ENCODE measurements at places on chromosomes 5 and 9.
A peak's percentile ranks its signal among the peaks of the same experiment; 100 is the strongest.

DNA sequence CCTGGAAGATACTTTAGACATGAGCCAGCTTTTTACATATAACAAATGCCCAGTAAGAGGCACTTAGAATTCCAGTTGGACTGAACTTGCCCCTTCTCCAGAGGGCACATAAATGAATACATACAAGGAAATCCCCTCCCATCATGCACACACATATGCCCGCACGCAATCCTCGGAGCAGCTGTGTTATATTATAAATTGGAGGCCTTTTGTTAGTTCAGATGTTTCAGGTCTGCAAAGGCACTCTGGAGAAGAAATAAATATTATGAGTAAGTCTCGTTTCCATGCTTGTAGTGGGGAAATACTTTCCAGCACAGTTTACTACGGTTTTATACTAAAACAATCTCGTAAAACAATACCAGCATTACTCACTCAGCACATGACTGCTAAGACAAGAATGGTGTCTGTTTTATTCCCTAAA lies 17.6 kb upstream of the MUSK start:
- peaks cover 85% of the 10 kb centered on the region for H3K27me3 ChIP-seq
- no peaks in the 10 kb centered on the region for H3K4me1 ChIP-seq
- no peak overlapping the region for H3K27ac ChIP-seq
- DNase-seq: peak; percentile 79
- H3K36me3 ChIP-seq: no peaks in the 10 kb centered on the region
- no peak overlapping the region for H3K4me3 ChIP-seq

GRCh38 chr5:32147236-32147635 lies 26.9 kb downstream of the GOLPH3 start:
- H3K27ac ChIP-seq: peak overlapping the region; percentile 18
- peaks cover 45% of the 10 kb centered on the region for H3K4me1 ChIP-seq
- no peaks in the 10 kb centered on the region for H3K27me3 ChIP-seq

DNA sequence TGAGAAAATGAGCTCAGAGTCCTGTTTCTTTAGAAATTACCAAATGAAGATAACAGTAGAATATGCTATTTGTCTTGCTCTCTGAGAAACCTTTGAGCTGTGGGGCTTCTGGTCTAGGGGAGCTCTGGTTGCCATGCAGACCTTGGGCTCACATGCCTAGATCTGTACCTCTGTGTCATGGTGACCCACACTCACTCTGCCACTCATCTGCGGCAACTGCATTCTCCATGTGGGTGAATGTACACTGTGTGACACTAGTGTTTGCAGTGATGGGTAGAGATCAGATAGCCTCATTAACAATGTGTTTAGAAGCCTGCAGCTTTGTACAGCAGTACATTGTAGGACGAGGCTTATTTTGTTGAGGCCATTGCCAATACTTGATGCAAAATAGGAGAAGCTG lies 521.2 kb downstream of the CHSY3 start:
- no peak overlapping the region for H3K4me3 ChIP-seq
- no peak for DNase-seq
- H3K27ac ChIP-seq: no peak overlapping the region
- H3K27me3 ChIP-seq: no peaks in the 10 kb centered on the region
- no peaks in the 10 kb centered on the region for H3K4me1 ChIP-seq
- H3K36me3 ChIP-seq: no peaks in the 10 kb centered on the region

DNA sequence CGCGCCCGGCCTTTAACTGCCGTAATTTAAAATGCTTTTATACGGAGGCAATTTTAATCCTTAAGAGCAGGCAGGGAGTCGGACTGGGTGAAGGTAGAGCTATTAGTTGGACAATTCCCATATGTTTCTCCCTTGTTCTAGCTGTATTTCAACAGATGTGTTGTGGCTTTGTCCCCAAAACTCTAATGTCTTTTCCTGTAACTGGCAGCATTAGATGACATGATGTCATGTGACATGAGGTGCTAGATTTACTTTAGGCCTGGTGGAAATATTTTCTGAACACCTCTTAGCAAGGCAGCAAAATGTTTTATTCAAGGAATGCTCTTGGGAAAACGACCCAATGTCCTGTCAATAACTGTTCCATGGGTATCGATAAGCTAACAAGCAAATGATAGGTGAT lies 8.5 kb downstream of the MYO10 start:
- H3K27ac ChIP-seq: no peak overlapping the region
- no peak overlapping the region for H3K4me3 ChIP-seq
- peaks cover 6% of the 10 kb centered on the region for H3K4me1 ChIP-seq
- no peaks in the 10 kb centered on the region for H3K27me3 ChIP-seq

GRCh38 chr5:141338538-141339306 lies at the start of gene PCDHGA2:
TSS of gene PCDHGA2 (plus strand) at chr5:141338760.
- no peak within 1 kb of the TSS for H3K27ac ChIP-seq
- H3K4me1 ChIP-seq: no peaks in the 10 kb centered on the region
- H3K36me3 ChIP-seq: no peaks in the 10 kb centered on the region

GRCh38 chr5:134140530-134141201 lies 26.2 kb downstream of the TCF7 start:
- H3K27me3 ChIP-seq: no peaks in the 10 kb centered on the region
- H3K27ac ChIP-seq: no peak overlapping the region
- peak; percentile 82 for DNase-seq
- H3K4me1 ChIP-seq: no peaks in the 10 kb centered on the region

DNA sequence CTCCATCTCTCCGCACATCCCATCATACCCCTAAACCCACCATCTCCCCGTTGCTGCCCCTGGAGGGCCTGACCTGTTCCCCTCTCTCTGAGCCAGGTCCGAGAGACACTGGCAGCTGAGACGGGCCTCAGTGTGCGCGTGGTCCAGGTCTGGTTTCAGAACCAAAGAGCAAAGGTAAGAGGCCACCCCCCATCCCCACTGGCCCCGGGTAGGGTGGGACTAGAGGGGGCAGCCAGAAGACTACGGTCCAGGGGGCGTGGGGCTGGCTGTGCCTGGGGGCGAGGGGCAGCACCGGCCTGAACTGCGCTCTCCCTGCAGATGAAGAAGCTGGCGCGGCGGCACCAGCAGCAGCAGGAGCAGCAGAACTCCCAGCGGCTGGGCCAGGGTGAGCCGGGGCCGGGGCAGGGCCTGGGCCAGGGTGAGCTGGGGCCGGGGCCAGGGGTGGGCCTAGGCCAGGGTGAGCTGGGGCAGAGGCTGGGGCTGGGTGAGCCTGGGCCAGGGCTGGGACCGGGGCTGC lies 79.8 kb downstream of the LMX1B start:
- H3K4me1 ChIP-seq: no peaks in the 10 kb centered on the region
- H3K36me3 ChIP-seq: no peaks in the 10 kb centered on the region
- no peak for DNase-seq
- H3K27me3 ChIP-seq: peaks cover 87% of the 10 kb centered on the region
- H3K4me3 ChIP-seq: no peak overlapping the region
- H3K27ac ChIP-seq: no peak overlapping the region

DNA sequence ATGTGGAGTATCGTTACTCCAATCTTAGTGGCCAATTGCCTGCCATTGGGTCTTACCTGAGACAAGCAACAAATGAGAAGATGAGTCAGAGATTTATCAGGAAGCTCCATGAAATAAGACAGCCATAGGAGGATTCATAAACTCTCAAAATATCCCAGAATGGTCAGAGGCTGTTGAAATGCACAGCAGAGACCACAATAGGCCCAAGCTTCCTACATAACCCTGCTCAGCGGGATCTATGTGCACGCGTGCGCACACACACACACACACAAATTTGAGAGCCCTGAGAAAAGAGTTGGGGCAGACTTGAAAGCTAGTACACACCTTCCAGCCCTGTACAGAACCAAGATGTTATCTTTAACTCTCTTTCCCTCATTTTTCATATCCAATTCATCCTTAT lies 9.8 kb downstream of the UIMC1 start:
- no peak for DNase-seq
- no peaks in the 10 kb centered on the region for H3K36me3 ChIP-seq
- H3K4me1 ChIP-seq: no peaks in the 10 kb centered on the region
- no peaks in the 10 kb centered on the region for H3K27me3 ChIP-seq
- peak overlapping the region; percentile 60 for H3K27ac ChIP-seq
- H3K4me3 ChIP-seq: no peak overlapping the region

- no peaks in the 10 kb centered on the region for H3K4me1 ChIP-seq
- no peak overlapping the region for H3K27ac ChIP-seq
- H3K4me3 ChIP-seq: no peak overlapping the region
- no peaks in the 10 kb centered on the region for H3K27me3 ChIP-seq
Measured at GRCh38 chr5:21199087-21199486, 1211.1 kb upstream of the CDH18 start.

- no peak overlapping the region for H3K27ac ChIP-seq
- H3K27me3 ChIP-seq: no peaks in the 10 kb centered on the region
Measured at GRCh38 chr5:139222346-139222745, 24.2 kb upstream of the SIL1 start.

DNA sequence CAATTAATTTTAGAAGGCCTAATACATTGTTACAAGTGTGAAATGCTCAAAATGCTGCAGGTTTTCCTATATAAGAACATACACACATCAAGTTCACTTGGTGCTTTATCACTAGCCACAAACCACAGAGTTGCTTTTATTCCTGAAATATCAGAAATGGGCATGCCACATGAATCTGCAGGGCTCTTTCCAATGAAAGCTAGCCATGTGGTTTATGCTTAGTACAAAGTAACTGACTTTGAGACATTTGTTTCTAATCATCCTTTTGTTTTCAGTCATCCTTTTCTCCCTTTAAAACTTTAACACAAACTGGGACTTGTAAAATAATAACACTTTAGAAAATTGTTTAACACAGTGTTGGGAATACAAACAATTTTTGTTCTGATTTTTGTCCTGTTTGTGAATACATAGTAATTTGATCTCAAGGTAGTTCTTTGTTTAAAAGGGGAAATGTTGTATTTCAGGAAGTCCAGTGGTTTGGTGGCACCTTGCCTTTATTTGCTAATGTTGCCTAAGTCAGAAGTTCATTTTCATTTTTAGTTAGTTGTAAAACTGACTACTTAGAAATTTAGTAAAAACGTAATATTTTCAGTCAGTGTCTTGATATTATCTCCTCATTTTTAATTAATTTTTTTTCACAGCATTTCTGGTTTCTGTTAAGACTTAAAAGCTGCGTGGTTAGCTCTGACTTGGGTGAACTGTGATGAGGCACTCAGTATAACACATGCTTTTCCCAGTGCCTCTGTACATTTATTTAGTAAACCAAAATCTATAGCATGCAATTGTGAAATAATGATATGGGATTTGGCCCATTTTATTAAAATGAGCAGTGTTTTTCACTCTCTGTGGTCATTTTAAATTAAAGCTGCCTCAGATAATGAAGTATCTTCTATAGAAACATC lies 18.6 kb downstream of the PRDM6 start:
- no peak for DNase-seq
- H3K36me3 ChIP-seq: no peaks in the 10 kb centered on the region
- H3K27me3 ChIP-seq: peaks cover 2% of the 10 kb centered on the region
- peaks cover 9% of the 10 kb centered on the region for H3K4me1 ChIP-seq

DNA sequence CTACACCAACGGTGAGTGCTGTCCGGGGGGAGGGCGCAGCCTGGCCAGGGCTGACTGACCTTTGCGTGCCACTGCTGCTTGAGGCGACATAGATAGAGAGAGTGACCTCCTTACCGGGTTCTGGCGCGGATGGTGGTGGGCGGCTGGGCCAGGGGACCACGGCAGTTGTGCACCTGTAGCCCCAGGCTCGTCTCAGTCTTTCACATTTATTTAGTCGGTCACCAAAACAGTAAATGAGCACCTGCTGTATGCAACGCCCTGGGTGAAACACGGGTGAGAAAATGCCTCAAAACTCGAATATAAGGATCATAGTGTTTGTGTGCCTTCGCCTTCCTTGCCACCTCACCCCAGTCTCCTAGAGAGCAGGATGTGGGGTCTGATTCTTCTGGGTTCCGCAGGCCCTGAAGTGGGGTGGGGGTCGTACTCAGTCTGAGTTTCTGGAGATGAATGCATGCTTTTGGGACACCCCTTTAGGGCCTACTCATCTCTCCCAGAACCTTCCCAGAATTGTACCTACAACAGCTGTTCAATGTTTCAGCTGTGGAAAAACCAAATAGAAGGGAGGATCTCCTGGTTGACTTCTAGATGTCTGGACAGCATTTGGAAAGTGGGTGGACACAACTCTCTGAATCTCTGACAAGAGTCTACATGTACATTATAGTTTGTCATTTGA lies 714 bp downstream of the SEC24A start:
- H3K27me3 ChIP-seq: no peaks in the 10 kb centered on the region
- peak overlapping the region; percentile 98 for H3K27ac ChIP-seq
- H3K4me1 ChIP-seq: peaks cover 8% of the 10 kb centered on the region
- no peaks in the 10 kb centered on the region for H3K36me3 ChIP-seq

- no peak for DNase-seq
- no peak overlapping the region for H3K27ac ChIP-seq
- no peak overlapping the region for H3K4me3 ChIP-seq
- no peaks in the 10 kb centered on the region for H3K36me3 ChIP-seq
- H3K4me1 ChIP-seq: no peaks in the 10 kb centered on the region
Measured at GRCh38 chr9:72276429-72276828, 88.6 kb downstream of the ZFAND5 start.

DNA sequence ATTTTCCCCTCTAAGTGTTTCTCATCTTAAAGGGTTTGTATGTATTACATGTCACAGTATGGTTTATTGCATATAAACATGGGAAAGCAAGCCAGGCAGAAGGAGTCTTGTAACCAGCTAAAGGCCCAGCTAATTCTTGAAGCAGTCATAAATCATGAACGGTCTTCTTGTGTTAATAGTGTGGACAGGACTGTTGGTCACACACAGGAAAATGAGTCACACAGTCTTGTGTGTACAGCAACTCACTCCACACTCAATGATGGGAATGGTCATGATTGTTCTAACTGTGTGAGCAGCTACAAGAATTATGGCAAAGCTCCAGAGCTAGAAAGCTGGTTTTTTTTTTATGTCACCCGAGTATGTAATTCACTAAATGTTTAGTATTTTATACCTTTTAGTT lies 123.9 kb downstream of the GHR start:
- H3K4me3 ChIP-seq: no peak overlapping the region
- no peak overlapping the region for H3K27ac ChIP-seq
- H3K4me1 ChIP-seq: peaks cover 4% of the 10 kb centered on the region
- H3K36me3 ChIP-seq: no peaks in the 10 kb centered on the region
- no peaks in the 10 kb centered on the region for H3K27me3 ChIP-seq

DNA sequence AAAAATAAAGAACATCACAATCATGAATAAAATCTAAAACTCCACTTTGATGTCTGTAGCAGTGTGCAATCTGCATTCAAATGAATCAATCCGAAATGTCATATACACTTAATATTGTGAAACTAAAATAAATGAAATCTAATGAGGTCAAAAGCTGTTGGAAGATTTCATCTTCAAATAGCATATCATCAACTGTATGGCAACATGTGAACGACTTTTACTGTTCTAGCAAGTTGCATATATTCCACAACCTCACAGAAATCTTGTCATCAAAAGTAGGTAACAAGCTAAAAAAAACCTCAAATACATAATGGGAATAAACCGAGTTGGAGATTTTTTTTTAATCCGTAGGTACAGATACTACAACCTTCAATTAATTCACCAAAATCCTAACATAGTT lies 1.2 kb downstream of the PTBP3 start:
- peak overlapping the region; percentile 77 for H3K4me3 ChIP-seq
- H3K4me1 ChIP-seq: peaks cover 3% of the 10 kb centered on the region
- no peaks in the 10 kb centered on the region for H3K27me3 ChIP-seq

GRCh38 chr5:16665601-16666000 lies 48.8 kb upstream of the RETREG1 start:
- H3K4me1 ChIP-seq: no peaks in the 10 kb centered on the region
- H3K4me3 ChIP-seq: no peak overlapping the region
- H3K36me3 ChIP-seq: peaks cover 7% of the 10 kb centered on the region
- no peak overlapping the region for H3K27ac ChIP-seq
- no peaks in the 10 kb centered on the region for H3K27me3 ChIP-seq
- peak; percentile 25 for DNase-seq
